SK-N-SH (cell line): ENCODE measurements at places on chromosomes 11 and 22. TPM values are rescaled to one million over a fixed set of nuclear protein-coding genes. Genes with fewer than 3 reads are reported as not detected.
A peak's percentile ranks its signal among the peaks of the same experiment; 100 is the strongest.

DNA sequence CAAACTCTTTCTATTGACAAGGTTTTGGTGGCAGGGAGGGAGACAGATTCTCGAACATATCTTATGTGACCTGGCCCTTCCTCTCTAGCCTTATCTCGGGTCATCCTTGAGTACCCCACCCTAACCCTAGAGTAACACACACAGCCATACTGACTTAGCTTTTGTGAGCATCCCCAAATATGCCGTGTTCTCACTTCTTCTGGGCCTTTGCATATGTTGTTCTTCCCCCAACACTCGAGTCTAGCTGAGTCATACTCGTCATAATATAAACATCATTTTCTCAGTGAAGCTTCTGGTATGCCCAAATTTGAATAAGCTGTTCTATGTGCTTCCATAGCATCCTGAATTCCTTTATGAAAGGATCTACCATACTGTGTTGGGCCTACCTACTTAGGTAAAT, 8.0 kb downstream of the TTC17 start:
- DNase-seq = no peak

DNA sequence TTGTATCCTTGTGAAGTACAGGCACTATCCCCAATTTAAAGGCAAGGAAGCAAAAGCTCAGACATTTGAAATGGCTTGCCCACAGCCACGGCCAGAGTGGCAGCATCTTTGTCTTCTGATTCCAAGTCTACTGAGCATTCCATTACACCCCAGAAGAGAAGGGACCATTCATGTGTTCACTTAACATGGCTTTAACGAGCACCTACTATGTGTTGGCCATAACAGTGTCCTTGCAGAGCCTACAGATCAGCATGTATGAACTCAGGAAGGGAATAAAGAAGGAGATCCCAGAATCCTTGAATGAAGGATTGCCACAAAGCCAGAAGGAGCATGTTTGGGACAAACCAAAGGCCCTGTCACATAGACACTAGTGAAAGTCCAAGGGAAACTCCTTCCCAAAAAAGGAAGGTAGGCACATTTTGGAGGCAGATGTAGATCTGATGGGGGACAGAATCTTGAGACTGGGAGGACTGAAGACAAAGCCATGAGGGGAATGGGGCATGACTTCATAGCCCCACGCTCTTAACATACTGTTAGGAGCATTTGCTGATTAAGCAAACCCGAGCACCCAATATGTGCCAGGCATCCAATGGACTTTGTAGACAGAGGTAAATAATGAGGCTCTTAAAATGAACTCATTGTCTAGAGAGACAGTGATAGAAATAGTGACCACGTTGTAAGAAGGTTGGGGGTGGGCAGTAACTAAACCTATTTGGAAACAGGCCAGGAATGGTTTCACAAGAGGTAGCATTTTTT, 54.9 kb downstream of the P4HA3 start:
- no peak for DNase-seq

ANO5 gene
- polyA plus RNA-seq = 0.15 and 0.28 TPM in 2 replicates

GRCh38 chr11:45319077-45319476, 32.9 kb upstream of the SYT13 start:
- no peak for DNase-seq

GRCh38 chr22:31230871-31231621, 18.9 kb downstream of the LIMK2 start:
- DNase-seq = peak; percentile 37

DNA sequence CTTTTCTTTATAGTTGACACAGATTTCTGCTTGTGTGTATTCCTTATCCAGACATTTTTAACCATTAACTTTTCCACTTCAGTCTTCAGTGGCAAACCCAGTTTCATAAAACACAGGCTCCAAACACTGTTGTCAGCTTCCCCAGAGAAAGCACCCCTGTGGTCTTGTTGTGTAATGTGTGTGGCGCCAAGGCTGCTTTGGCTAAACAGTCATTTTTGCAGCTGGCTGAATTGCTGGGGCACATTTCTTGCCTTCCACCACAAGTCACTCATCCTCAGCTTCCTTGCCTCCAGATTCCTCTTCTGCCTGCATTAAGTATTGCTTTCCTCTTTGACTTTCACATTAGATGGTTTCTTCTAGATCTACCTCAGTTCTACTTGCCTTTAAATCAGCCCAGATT, 40.5 kb downstream of the ARHGAP1 start:
- DNase-seq = no peak

GRCh38 chr11:125263268-125263790, 98.8 kb downstream of the PKNOX2 start:
- DNase-seq = peak; percentile 83

RPLP2 gene
- polyA plus RNA-seq = 390 and 799 TPM in 2 replicates

DNA sequence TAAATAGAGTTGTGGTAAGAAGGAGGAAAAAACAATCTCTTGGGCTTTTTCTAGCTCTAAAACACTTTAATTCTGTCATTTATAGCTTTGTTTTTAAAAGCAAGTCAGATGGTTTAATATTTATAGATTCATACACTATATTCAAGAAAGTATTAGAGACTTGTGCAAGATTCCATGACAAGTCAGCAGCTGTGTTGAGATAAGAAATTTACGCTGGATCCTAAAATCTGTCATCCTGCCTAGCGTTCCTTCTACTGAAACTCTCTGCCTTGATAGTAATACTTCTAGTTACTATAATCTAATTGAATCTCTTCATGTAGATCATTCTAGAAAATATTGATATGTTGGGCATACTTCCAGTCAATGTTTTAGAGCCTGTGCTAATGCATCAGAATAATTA, 721.8 kb downstream of the CNTN5 start:
- no peak for DNase-seq

SAA2 gene
- not detected in 2 replicates for polyA plus RNA-seq

DNA sequence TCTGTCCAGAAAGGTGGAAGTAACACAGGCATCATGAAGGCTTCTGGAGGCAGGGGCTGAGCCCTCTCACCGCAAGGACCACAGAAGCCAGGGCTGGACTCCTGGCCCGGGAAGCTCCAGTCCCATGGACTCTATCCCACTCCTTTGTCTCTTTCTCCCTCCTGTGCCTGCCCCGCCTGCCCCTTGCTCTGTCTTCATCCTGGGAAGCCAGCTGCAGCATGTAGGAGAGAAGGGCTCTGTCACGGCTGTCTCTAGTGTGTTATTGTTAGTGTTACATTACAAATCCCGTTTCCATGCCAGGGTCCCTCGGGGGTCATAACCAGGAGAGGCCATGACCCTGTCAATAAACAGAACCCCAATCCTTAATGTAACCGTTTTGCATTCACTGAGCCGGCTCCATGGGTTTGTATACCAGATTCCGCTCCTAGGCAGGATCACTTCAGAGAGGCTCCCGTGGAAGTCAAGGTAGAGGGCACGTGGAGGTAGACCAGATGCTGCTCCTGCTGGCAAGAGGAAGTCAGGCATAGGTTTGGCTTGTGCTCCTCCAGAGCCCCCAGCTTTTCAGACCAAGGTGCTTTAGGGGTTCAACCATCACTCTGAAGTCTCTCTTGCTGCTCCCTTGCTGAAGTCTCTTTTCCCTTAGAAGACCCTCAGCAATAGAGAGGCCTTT, 293.2 kb downstream of the ETS1 start:
- DNase-seq = no peak

GVQW3 gene
- 2.3 and 3.9 TPM in 2 replicates for polyA plus RNA-seq

GGTLC3 gene
- polyA plus RNA-seq = 0.13 TPM in 1 of 2 replicates, not detected in the other

TECTA gene
- polyA plus RNA-seq = 0.58 and 0.88 TPM in 2 replicates

- no peak for DNase-seq
Measured at GRCh38 chr11:12163181-12163941, 53.0 kb downstream of the MICAL2 start.

CAPRIN1 gene
- 67.1 and 93.4 TPM in 2 replicates for polyA plus RNA-seq

DNA sequence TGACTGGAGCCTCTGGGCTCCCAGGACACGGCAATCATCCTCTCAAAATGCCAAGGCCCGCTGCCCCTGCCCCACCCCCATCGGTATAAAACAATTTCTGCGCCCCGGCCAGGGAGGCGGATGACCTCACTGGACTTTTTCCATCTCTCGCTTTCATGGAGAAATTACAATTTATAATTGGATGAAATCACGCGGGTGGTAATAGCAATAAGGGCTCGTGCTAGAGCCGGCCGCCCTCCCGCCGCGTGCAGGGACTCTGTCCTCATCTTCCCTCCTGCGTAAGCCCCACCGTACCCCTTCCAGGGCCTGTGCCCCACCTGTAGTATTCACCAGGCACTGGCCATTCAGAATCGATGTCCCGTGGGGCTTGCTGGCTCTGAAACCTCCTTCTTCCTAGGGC, 64.5 kb downstream of the MACROD1 start:
- no peak for DNase-seq

- DNase-seq = no peak
Measured at GRCh38 chr11:66967670-66968425, 7.3 kb upstream of the C11orf86 start.

DNA sequence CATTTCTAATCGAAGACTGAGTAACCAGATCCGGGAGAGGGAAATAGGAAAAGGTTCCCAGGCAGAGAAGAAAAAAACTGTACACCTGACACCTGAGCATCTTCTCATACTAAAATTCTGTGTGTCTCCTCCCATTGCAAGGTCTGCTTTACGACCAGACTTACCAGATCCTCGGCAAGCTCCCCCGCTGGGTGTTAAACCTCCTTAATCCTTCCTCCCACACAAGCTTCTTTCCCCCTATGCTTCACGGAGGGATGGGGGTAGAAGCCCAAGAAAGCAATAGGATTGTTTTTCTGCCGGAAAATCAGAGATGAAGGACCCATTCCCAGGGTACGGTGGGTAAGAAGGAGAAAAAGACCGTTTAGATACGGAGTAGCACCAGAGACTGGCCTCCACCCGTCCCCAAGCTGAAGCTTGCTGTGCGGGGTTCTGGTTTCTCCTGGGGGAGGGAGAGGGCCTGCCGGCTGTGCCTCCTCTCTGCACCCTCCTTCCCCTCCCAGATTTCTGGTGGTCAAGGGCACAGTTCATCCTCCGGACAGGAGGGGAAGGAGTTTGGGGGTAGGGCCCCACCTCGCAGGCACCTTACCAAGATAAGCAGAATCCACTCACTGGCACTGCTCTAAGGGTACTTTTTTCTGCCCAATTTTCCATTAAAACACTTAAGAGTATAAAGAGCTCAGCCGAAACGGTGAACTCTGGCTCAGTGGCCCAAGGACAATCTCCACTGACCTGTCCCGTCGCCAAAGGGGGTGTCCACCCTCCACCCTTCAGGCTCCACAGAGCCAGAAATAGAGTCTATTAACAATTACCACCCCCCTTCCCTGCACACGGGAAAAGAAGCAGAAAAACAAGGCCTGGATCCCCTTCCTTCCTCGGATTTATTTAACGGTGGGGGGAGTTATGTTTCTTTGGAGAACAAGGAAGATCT, 1.2 kb downstream of the TOB2 start:
- no peak for DNase-seq

DNA sequence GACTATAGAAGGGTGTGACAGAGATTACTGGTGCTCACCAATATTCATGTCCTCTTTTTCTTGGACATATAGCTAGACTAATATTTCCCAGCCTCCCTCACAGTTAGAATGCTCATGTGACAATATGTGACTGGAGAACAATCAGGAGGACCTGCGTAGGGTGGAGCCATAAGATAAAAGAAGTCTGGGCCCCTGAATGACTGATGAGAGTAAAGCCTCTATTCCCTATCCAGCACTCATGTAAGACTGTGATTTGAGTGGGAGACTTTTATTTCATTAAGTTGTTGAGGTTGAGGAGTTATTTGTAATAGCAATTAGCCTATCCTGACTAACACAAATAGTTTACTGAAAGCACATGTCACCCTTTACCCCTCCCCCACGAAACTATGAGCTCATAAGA, 1247.1 kb upstream of the TENM4 start:
- DNase-seq = no peak

- DNase-seq = no peak
Measured at GRCh38 chr11:131661132-131661531, 290.7 kb downstream of the NTM start.

GRCh38 chr11:40337118-40337517, 1122.3 kb downstream of the LRRC4C start:
- DNase-seq = no peak

GPR83 gene
- polyA plus RNA-seq = 0.02 TPM in 2 replicates

- DNase-seq = no peak
Measured at GRCh38 chr11:12253843-12254281, 123.5 kb upstream of the PARVA start.

SPA17 gene
- polyA plus RNA-seq = 7.7 and 11.7 TPM in 2 replicates

DNA sequence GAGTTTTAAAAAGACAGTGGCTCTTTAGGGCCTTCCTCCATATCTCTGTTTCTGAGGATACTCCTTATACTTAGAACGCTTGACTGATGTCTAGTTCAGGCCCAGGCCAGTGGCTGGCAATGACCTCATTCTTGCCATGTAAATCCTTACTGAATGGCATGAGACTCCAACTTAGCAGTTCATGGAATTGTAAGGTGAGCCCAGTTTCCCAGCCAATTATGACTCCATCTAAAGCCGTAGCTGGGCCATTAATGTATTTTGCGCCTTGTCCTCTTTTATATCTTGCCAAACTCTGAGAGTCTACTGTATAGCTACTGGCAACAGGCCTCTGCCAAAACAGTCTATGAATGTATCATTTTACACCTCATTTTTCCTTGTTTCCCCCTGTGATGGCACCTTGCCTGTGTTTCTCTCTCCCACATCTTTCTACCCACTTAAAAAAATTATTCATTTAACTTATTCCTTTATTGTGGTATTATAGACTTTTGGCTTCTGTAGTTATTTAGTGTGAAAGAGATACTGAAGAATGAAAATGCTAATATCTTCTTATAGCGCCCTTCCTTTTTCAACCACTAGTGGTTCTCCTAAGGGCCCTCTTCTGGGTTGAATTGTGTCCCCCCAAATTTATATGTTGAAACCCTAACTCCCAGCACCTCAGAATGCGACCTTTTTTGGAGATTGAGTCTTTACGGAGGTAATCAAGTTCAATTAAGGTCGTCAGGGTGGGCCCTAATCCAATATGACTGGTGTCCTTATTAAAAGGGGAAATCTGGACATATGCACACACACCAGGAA, 67.4 kb downstream of the ZNRF3 start:
- DNase-seq = no peak

CNIH2 gene
- 7.4 and 11.8 TPM in 2 replicates for polyA plus RNA-seq

DNA sequence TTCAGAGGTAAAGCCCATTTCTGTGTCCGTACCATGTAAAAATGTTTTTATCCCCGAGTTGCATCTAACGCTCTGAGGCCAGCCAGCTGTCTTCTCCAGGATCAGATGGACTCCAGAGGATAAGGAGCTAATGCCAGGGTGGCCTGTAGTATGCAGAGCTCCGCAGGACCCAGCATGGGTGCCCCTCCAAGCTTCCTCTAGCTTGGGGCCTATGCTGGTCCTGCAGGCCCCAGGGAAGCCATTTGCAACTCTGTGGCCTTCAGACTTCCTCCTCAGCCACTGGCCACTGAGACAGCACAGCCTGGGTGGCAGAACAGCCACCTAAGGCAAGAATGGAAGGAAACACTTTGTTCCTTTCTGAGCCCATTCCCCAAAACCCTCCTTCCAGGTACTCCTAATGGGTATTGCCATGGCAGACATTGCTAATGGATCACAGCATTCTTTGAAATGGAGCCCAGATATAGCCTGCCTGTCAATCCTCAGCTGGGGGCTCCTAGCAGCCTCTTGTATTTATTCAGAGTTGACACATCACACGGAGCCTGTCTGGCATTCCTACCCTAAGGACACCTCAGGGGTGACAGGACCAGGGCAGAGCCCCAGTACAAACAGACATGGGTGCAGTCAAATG, 4.7 kb downstream of the ADA2 start:
- no peak for DNase-seq

SCN2B gene
- 0.03 and 0.05 TPM in 2 replicates for polyA plus RNA-seq

SLC22A9 gene
- polyA plus RNA-seq = not detected in 2 replicates

- no peak for DNase-seq
Measured at GRCh38 chr11:38304926-38305325, 1706.9 kb upstream of the RAG2 start.

IL17RA gene
- 4.2 and 4.5 TPM in 2 replicates for polyA plus RNA-seq

- DNase-seq = no peak
Measured at GRCh38 chr11:28729339-28729738, 621.2 kb downstream of the METTL15 start.

GRCh38 chr11:80898910-80899309, 1458.1 kb upstream of the TENM4 start:
- DNase-seq = no peak

FOLR3 gene
- polyA plus RNA-seq = not detected in 2 replicates
